ENCODE measurements at places on chromosomes 1 and 21.

- peaks cover 2% of the 10 kb centered on the region for H3K4me1 ChIP-seq
- H3K27me3 ChIP-seq = no peaks in the 10 kb centered on the region
- H3K36me3 ChIP-seq = no peaks in the 10 kb centered on the region
- no peak overlapping the region for H3K27ac ChIP-seq
- no peak for DNase-seq
Measured at GRCh38 chr21:36463991-36464390, 15.9 kb downstream of the CLDN14 start.

DNA sequence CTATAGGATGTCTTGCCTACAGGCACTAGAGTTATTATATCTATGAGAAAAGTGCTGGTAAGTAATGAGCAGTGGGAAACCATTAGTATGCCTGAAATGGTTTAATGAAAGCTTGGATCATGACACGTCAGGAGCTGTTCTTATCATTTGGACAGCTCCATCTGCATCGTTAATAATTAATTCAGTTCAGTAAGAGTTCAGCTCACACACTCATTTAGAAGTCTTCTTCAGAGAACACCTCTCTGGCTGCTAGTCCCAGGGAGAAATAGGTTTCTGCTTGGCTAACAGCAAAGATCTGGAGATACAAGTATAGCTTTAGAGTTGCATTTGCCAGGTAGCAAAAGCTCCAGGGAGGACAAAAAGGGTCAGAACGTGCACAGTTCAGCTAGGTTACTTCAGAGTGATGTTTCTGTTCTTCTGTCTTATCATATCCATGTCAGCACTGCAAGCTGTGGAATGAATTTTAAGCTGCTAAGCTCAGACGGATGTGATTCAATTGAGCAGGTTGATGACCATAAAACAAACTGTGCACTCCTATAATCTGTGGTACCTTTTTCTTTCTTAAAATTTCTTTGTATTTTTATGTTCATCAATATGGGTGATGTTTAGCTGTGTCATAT, 173.6 kb downstream of the ADGRL2 start:
- H3K4me1 ChIP-seq = no peaks in the 10 kb centered on the region
- no peak overlapping the region for H3K27ac ChIP-seq
- H3K27me3 ChIP-seq = no peaks in the 10 kb centered on the region

DNA sequence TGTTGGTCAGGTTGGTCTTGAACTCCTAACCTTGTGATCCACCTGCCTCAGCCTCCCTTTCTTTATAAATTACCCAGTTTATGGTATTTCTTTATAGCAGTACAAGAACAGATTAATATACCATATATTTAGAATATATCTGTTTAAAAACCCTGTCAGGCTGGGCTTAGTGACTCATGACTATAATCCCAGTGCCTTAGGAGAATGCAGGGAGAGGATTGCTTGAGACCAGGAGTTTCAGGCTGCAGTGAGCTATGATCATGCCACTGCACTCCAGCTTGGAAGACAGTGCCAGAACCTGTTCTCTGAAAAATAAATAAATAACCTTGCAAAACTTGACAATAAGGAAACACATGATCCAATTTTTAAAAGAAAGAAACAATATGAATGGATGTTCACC, 43.9 kb downstream of the ZNF684 start:
- H3K27me3 ChIP-seq = peaks cover 10% of the 10 kb centered on the region
- H3K36me3 ChIP-seq = no peaks in the 10 kb centered on the region
- H3K4me3 ChIP-seq = no peak overlapping the region
- no peak overlapping the region for H3K27ac ChIP-seq
- no peak for DNase-seq
- H3K4me1 ChIP-seq = no peaks in the 10 kb centered on the region

DNA sequence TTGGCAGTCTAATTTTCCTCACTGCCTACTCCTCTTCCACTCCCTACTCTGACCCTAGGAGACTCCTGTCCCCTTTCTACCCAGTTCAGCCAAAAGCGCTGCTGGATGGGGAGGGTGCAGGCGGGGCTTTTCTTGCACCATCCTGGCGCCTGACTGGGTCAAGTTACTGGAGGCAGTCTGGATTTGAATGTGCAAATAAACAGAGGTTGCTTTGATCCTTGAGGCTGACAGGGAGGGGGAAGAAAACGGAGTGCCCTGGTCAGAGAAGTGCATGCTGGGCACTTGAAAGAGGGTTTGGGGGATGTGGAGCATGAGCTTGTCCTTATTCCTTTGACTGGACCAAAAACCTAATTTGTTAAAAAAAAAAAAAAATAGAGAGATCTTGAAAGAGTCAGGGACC, 76.8 kb upstream of the SOX13 start:
- H3K36me3 ChIP-seq = peaks cover 2% of the 10 kb centered on the region
- H3K27ac ChIP-seq = no peak overlapping the region
- peaks cover 5% of the 10 kb centered on the region for H3K27me3 ChIP-seq
- H3K4me3 ChIP-seq = no peak overlapping the region
- DNase-seq = no peak

DNA sequence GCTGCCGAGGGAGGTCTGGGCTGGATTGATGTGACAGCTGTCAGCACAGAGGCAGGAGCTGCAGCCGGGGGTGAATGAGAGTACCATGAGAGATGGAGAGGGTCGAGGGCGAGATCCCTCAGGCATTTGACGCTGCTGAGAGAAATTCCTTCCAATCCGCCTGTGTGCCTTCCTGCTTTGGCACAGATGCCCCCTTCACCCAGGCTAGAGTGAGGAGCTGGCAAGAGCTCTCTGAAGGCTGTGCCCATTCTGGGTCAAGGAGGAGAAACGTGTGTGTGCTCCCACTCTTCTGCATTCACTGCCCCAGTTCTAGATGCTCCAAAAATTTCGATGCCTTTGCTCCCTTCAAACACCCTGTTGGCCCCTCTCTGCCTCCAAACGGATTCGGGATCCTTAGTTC, 4.8 kb downstream of the ARTN start:
- peaks cover 14% of the 10 kb centered on the region for H3K36me3 ChIP-seq
- H3K4me1 ChIP-seq = peaks cover 7% of the 10 kb centered on the region

- no peak for DNase-seq
- no peak overlapping the region for H3K27ac ChIP-seq
- peaks cover 5% of the 10 kb centered on the region for H3K36me3 ChIP-seq
- H3K4me3 ChIP-seq = no peak overlapping the region
Measured at GRCh38 chr1:229087339-229087738, 183.6 kb upstream of the RAB4A start.

GRCh38 chr1:30656171-30656940, 67.0 kb downstream of the MATN1 start:
- no peak for DNase-seq
- no peak overlapping the region for H3K4me3 ChIP-seq
- H3K36me3 ChIP-seq = no peaks in the 10 kb centered on the region
- no peak overlapping the region for H3K27ac ChIP-seq

Measured in activated CD4-positive, alpha-beta T cell treated with anti-CD3 and anti-CD28 coated beads for 36 hours (primary cell).